ENCODE measurements at places on chromosomes 7 and 10.

- DNase-seq, result no peak
These were observed 6.5 kb upstream of the SNX10 start for GRCh38 chr7:26284995-26285632.

DNA sequence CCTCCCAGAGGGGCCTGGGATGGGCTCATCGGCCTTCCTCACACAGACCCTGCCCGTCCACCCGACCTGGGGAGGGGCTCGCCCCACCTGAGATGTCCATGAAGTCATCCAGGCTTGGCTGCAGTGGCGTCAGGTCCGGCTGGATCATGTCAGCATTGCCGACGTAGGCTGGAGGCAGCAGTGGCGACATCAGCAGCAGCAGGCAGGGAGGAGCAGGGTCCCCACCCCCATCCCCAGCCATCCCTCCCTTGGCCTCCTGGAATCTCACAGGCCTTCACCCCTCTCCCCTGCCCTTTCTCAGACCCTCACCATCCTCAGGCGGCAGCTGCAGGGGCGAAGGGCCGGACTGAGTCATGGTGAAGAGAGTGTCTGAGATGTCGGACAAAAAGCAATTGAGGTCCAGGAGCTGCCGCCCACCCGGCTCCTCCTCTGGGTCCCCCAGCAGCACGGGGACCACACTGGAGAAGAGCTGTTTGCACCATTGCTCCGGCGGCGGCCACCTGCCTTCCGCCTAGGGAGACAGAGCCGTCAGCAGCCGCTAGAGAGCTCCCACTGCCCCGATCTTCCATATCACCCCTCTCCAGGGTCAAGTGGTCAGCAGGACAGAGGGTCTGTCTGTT, 18.6 kb downstream of the MLXIPL start:
- no peak for DNase-seq

GRCh38 chr10:130326954-130327353, 190.8 kb downstream of the GLRX3 start:
- no peak for DNase-seq

DNA sequence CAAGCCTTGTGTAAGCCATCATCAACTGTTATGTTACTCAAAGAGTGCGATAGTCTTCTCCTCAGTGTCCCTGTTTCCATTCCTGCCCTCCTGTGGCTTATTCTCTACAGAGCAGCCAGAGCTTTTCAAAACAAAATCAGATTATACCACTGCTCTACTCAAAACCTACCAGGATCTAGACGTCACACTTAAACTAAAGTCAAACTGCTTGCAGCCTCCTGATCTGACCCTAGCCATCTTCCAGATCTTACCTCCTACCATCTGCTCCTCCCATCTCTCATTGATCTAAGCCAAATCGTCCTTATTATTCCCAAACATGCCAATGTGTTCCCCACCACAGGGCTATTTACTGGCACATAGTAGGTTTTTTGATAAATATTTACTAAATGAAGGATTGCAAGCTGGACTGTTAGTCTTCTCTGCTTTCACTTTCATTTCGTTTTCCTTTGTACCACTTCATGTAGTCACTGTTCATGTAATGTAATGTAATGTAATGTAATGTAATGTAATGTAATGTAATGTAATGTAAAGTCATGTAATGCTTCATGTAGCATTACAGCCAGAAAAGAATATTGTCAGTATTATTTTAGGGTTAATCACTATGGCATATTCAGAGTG, 116.1 kb downstream of the GPR37 start:
- no peak for DNase-seq

- no peak for DNase-seq
These were observed 103.8 kb downstream of the ARID5B start for GRCh38 chr10:62005281-62005680.

GRCh38 chr7:158430308-158431034, 157.2 kb downstream of the PTPRN2 start:
- no peak for DNase-seq

DNA sequence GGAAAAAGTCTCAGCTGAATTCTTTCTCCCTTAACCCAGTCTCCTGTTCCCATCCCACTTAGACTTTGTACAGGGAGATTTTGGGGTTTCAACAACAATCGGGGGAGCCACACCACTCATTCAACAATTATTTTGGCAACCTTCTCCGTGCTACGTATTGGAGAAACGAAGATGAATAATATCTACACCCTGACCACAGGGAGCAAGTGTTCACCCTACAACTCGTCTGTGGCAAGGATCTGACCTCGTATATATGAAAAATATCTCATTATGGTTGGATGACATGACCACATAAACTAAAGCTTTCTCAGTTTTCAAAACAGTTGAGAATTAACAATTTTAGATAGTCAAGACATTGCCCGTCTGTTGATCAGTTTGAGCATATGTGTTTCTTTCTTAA, 302.1 kb downstream of the CACNA2D1 start:
- no peak for DNase-seq

GRCh38 chr10:33579996-33580395, 245.5 kb upstream of the NRP1 start:
- no peak for DNase-seq

GRCh38 chr7:142905759-142906158, 20.2 kb upstream of the TRPV6 start:
- no peak for DNase-seq

DNA sequence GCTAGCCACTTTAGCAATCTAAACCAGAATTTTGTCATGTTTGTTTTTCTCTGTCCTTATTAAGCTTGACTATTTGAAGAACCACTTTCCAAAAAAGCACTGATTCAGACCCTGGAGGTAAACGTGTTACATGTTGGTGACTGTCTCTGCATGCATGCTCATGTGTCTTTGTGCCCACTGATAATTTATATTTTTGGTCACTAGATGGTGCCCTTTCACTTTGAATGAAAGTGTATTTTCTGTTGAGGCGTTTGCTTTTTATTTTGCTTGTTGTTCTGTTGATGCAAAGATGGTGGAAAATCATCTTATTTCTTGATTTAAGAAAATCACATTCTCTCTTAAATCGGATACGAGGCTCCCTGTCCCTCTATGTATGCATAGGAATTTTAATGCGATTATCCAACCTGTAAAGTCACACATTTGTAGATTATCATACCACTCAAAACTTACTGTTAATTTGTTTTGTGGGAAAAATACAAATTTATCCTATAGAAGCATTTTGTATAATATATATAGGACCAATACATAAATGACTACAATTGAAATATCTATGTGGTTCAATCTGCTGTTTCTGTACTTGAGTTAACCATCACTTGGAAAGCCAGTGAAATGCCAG, 269.3 kb downstream of the BICC1 start:
- DNase-seq, result no peak

GRCh38 chr10:24617771-24618396, 105.8 kb downstream of the ARHGAP21 start:
- peak; percentile 23 for DNase-seq

All from C1 segment of cervical spinal cord (tissue), 14 donors.